Pancreas (tissue), 10 donors: ENCODE measurements at places on chromosomes 12 and 14.

GRCh38 chr12:10218021-10218420, 5.3 kb downstream of the GABARAPL1 start:
- H3K4me3 ChIP-seq: no peak overlapping the region
- no peaks in the 10 kb centered on the region for H3K27me3 ChIP-seq
- peaks cover 53% of the 10 kb centered on the region for H3K36me3 ChIP-seq
- DNase-seq: no peak
- no peak overlapping the region for H3K27ac ChIP-seq

DNA sequence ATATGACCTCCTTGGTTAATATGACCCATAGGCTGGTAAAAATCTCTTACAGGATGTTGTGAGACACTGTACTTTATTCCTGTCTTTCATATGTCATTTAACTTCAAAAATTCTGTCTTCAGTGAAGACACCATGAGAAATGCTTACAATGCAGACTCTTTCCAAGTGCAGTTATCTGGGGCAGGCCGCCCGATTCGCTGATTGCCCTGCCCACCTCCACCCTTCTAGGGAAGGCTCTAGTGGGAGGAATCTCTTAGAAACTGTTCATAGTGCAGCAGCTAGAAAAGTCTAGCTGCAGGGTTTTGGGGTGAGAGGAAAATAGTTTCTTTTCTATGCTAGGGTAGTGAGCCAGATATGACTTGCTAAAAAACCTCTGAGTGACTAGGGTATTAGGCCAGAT, 15.0 kb upstream of the CIPC start:
- no peaks in the 10 kb centered on the region for H3K4me1 ChIP-seq
- no peak for DNase-seq
- no peak overlapping the region for H3K27ac ChIP-seq
- H3K4me3 ChIP-seq: no peak overlapping the region
- no peaks in the 10 kb centered on the region for H3K36me3 ChIP-seq

DNA sequence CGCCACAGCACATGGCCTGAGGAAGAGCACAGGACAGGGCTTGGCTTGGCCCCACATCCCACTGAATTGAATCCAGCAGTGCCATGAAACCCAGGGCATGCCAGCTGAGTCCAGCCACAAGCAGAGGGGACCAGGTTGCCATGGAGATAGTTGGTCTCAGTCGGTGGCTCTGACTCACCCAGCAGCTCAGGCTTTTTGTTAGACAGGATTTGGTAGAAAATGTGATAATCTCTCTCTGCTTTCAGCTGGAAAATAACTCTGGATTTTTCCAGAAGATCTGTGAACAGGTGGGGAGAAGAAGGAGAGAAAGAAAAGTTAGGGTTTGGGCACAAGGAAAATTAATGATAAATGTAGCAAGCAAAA, 4.8 kb downstream of the MYH7 start:
- H3K4me1 ChIP-seq: no peaks in the 10 kb centered on the region
- DNase-seq: no peak
- H3K36me3 ChIP-seq: no peaks in the 10 kb centered on the region
- H3K27me3 ChIP-seq: no peaks in the 10 kb centered on the region
- H3K4me3 ChIP-seq: no peak overlapping the region

GRCh38 chr12:56020423-56021184, at the start of gene IKZF4:
Gene IKZF4, plus strand, starts transcription at chr12:56021043. Its CDS starts 451 bp downstream, at chr12:56021494.
- no peaks in the 10 kb centered on the region for H3K27me3 ChIP-seq
- no peak within 1 kb of the TSS for H3K4me3 ChIP-seq
- H3K27ac ChIP-seq: peak within 1 kb of the TSS; percentile 8
- no peaks in the 10 kb centered on the region for H3K4me1 ChIP-seq
- H3K36me3 ChIP-seq: no peaks in the 10 kb centered on the region

DNA sequence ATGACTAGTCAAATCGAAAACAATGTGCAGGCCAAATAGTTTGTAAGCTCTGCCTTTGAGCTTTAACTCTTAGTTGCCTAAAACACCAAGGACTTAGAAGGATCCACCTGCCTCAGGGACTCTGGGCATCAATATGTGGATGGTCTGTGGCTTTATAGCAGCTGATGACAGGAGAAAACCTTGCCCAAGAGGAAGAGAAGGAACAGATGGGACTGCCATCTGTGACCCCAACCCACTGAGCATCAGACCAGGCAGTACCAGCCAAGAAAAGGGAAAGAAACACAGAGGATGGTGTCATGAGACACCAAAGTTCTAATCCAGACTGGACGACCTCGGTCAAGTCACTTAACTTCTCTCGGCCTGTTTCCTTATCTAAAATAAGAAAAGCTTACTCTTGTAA, 12.7 kb downstream of the TGFB3 start:
- no peaks in the 10 kb centered on the region for H3K27me3 ChIP-seq
- H3K27ac ChIP-seq: no peak overlapping the region
- no peak overlapping the region for H3K4me3 ChIP-seq

- H3K27ac ChIP-seq: peak overlapping the region; percentile 87
- H3K36me3 ChIP-seq: no peaks in the 10 kb centered on the region
- peak overlapping the region; percentile 24 for H3K4me3 ChIP-seq
- peaks cover 74% of the 10 kb centered on the region for H3K4me1 ChIP-seq
- no peaks in the 10 kb centered on the region for H3K27me3 ChIP-seq
- no peak for DNase-seq
Measured at GRCh38 chr12:109115404-109115757, 1.0 kb upstream of the ACACB start.

DNA sequence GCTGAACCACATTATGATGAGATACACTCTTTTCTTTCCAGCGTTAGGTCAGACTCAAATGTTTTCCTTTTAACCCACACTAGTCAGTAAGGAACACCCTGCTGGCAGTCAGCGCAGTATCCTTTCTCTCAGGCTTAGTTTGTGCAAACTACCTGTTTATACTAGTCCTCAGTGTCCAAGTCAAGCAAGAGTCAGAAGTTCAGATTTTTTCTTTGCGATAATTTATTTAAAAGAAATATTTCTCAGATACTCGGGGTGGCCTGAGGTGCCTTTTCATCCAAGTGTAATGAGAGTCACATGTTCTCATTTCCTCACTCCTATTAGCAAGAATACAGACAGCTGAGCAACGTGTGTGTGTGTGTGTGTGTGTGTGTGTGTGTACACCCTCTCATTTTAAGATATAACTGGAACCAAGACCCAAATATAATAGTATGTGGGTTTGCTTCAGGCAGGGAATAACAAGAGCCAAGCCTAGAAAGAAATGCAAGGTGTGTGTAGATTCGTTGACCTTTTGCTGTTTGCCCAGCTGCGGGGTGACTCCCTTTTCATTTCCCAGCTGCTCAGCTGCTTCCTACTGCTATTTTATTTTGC, 182.7 kb downstream of the KICS2 start:
- no peak overlapping the region for H3K4me3 ChIP-seq
- no peaks in the 10 kb centered on the region for H3K27me3 ChIP-seq
- H3K27ac ChIP-seq: peak overlapping the region; percentile 65

DNA sequence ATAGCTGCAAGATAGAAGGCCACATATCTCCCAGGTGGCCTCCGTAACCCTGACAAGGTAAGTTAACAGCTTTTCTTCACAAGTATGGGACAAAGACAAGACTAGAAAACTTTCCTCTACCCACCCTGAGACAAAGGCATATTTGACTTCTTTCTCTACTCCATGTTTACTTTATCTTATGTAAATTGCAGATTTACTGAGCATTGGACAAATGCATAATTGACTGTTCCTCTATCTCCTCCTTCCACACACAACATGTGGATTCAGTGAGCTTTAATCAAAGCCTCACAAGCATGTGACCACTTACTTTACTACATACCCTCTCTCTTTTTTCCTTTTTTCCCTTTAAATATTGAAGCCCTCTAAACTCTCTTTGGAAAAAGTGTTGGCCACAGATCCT, 289.1 kb upstream of the TMTC1 start:
- no peak overlapping the region for H3K4me3 ChIP-seq
- no peak for DNase-seq
- H3K27ac ChIP-seq: no peak overlapping the region
- no peaks in the 10 kb centered on the region for H3K36me3 ChIP-seq

- no peak overlapping the region for H3K27ac ChIP-seq
- no peak for DNase-seq
- H3K27me3 ChIP-seq: no peaks in the 10 kb centered on the region
Measured at GRCh38 chr12:80811957-80812708, 95.4 kb downstream of the MYF5 start.

DNA sequence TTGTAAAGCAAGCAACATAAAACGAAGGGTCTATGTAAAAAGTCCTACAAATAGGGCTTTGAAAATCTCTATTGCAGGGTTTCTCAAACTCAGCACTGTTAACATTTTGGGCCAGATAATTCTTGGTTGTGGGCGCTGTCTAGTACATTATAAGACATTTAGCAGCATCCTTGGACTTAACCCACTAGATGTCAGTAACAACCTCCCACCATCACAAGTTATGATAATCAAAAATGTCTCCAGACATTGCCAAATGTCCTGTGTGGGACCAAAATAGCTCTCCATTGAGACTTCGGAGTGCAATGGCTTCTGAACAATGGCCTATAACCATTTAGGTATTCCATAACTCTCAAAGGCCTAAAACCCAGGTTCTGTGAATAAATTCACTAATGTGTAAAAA, 22.9 kb upstream of the DHRS7 start:
- no peaks in the 10 kb centered on the region for H3K27me3 ChIP-seq
- H3K4me1 ChIP-seq: no peaks in the 10 kb centered on the region
